ENCODE measurements at places on chromosomes 7 and 10.

DNA sequence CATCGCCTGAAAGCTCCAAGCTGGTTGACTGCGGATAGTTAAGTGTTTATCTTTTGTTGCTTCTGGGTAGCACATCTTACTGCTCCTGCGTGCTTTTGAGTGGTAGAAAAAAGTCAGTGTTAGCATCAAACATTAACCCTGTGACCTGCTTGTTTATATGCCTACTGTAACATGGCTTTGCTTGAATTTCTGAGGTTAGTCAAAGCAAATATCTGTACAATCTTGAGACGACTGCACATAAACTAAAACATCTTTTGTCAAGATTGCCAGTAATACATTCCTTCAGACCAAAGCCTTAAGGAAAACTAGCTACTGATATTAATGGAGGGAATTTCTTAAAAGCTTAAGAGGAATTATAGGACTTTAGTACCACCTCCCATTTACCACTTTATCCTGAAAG lies 163.7 kb downstream of the BAMBI start:
- no peak for DNase-seq

DNA sequence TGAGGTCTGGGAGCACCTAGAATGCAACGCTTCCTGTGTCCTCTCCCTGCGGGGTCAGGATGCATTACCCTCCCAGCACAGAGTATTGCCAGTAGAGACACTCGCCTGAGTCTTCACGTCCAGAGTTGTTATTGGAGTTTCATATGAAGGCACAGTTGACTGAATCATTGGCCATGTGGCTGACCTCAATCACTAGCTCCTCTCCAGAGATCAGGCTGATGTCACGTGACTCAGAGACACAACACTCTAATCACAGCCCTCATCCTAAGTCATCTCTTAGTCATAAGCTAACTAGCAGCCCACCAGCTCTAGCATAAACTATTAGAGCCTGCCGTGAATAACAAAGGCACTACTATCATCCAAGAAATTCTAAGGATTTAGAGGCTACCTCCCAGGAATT lies 107.8 kb downstream of the HECW1 start:
- no peak for DNase-seq

- DNase-seq, result no peak
Measured at GRCh38 chr10:111511751-111512150, 434.9 kb downstream of the ADRA2A start.

DNA sequence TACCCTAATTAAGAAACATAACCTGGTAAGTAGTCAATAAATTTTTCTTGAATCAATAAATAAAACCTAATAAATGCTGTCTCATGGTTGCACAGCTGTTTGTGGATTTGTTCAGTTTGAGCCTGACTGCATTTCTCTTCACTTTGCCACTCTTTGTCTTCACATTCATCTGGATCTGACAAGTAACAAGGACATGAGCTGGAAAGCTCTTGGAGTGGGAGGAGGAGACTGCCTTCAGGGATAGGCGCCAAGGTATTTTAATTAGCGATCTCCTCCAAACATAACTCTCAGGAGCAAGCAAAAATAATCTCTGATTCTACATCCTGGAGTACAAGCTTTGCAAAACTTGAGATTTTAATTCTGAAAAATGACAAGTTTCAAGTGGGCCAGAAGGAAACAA lies 251.0 kb downstream of the BMPER start:
- no peak for DNase-seq

- DNase-seq, result peak; percentile 85
Measured at GRCh38 chr7:26398427-26398755, 106.7 kb downstream of the SNX10 start.

- no peak for DNase-seq
Measured at GRCh38 chr10:70038923-70039322, 13.7 kb upstream of the MACROH2A2 start.

GRCh38 chr10:72034040-72034499 lies 54.3 kb downstream of the SPOCK2 start:
- DNase-seq, result no peak

DNA sequence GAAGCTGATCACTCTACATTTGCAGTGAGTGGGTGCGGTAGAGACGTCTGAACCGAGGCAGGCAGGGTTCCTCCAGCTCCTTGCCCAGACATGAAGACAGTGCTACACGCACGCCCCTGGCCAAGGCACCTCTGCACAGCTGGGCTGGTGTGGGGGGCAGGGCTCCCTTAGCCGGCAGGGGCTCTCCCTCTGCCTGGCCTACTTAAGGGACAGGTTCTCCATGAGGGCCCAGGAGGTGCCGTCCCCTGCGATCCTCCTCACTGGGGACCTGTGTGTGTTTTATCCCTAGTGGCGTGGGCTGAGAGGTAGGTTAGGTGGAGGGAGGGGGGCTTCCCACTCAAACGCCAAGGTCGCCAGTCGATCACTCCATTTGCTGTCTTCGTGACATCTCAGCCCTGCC lies 35.3 kb downstream of the IL15RA start:
- DNase-seq, result no peak

DNA sequence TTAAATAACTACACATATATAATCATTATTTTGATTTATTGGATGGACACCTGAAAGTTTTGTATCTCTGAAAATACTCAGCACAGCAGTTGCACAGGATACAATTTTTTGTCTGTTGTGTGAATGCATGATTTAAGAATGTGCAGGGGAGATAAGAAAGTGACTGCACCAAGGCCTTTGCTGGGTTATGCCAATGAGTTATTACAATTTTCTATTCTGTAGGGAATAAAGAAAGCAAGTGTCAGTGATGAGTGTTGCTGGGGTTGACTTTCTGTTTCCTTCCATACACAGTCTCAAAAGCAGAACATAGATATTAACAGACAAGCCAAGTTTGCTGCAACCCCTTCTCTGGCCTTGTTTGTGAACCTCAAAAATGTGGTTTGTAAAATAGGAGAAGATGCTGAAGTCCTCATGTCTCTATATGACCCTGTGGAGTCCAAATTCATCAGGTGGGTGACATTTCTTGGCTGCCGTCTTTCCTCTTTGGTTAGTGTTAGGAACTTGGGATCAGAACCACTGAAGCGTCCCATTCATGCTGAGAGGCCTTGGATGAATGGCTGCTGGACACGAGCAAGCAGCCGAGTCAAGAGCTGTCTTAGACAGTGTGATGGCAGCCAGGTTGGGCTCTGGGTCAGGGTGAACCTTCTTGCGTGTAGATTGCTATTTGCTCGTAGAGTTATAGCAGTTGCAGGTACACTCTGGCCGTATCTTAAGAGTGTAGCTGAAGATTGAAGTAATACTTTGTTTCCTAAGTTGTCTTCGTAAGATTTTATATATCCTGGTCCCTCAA lies 92.8 kb downstream of the DOCK1 start:
- no peak for DNase-seq

DNA sequence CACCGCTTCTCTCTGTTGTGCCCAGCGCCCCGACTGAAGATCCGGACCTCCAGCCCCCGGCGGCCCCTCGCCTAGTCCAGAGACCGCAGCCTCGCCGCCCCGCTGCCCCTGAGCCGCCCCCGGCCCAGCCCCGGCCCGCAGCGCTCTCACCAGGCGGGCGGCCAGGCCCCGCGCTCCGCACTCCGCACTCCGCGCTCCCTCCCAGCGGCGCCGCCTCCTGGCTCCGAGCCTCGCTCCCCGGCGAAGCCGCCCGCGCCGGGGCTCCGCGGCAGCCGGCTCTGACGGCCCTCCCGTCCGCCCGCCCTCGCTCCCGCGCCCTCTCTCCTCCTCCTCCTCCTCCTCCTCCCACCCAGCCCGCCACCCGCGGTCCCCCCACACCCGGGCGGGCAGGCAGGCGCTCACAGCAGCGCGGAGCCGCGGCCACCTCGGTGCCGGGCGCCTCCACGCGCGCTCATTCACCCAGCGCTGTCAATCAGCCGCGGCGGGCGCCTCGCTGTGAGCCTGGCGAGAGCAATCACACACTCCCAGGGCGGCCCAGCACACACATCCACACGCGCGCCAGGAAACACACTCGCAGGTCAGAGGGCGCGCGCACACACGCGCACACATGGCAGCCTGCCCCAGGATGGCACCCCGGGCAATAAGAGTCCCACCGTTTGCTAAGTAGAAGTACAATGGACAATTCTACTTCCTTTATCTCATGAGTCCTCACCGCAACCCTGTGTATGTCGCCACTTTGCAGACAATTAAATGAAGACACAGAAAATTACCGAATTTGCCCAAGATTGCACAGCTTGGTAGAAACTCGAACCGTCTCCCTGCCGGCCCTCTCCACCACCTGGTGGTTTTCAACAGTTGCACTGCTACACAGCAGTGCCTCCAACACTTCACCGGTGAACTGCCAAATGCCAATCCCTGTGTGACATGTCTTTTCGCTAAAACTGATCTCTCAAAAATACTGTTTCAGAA lies at the start of gene PRRT4:
TSS of gene PRRT4 (minus strand) at position 280 of the 969 bp plus-strand sequence.
- no peak for DNase-seq

DNA sequence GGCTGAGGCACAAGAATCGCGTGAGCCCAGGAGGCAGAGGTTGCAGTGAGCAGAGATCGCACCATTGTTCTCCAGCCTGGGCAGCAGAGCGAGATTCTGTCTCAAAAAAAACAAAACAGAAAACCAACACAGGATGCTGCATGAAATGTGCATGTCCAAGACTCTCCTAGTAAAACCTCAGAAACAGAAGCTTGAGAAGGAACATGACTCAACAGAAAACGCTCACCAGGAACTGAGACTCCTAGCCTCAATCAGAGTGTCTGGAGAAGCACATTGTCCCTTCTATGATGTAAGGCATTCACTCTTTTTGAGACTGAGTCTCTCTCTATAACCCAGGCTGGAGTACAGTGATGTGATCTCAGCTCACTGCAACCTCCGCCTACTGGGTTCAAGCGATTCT lies 168.3 kb downstream of the MYOF start:
- no peak for DNase-seq

GRCh38 chr10:116809483-116810119 lies 39.7 kb upstream of the ENO4 start:
- peak; percentile 35 for DNase-seq

DNA sequence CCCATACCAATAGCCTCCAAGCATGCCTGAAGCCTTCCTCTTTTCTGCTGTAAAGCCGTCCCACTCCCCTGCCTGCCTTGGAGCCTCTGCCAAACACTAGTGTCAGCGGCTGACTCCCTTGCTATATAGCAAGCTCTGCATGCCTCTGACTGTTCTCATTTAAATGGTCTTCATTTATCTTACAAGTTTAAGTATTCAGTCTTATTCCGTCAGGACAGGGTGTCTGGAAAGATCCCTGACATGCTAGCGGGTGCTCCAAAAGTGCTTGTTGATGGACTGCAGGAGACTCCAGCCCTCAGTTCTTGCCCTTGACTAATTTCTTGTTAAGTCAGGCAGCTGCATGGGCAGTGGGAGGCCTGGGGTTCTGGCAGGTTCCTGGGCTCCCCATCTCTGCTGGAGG lies 298.7 kb downstream of the GFRA1 start:
- no peak for DNase-seq

DNA sequence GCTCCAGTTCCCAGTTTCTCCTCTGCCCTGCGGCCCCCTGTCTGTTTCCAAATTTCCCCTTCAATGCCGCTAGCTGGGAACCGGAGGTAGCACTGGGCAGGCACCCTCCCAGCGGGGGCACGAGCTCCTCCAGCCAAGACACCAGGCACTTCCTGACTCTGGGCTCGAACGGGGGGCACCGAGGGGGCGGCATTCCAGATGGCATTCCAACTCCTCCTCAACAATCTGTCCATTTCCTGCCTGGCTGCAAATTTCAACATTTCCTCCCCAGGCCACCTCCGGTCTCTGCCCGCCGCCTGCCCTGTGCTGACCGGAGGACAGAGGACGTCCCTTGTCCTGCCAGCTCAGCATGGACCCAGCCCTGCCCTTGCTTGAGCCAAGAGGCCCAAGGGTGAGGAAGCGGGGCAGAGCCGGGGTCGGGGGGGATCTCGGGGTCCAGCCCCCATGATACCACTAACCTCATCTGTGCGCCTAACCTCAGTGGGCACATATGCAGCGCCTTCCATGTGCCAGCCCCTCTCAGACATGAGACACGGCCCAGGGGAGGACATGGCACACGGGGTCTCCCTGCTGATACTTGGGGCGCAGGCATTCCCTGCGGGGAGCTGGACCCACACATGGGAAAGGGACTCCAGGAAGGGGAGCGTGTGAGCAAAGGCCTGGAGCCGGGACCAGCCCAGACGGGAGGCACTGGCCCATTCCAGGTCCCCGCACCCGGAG lies 58.0 kb downstream of the PDGFA start:
- DNase-seq, result no peak

- no peak for DNase-seq
Measured at GRCh38 chr10:98172495-98172894, 38.0 kb downstream of the R3HCC1L start.

DNA sequence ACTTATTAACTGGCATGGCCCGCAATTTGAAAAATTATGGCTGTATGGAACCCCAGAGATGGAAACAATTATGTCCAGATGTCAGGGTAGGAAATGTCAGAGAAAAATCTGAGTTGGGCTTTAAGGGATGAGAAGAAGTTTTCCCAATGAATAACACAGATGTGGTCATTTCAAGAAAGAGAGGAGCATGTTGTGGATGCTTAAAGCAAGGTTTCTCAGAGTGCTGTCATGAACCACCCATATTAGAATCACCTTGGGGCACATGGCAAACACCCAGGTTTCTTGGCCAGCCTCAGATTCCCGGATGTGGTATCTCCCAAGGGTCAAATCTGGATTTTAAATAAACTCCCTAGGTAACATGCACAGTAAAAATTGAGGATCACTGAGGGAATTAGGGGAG lies 43.6 kb downstream of the LAMB4 start:
- DNase-seq, result no peak

DNA sequence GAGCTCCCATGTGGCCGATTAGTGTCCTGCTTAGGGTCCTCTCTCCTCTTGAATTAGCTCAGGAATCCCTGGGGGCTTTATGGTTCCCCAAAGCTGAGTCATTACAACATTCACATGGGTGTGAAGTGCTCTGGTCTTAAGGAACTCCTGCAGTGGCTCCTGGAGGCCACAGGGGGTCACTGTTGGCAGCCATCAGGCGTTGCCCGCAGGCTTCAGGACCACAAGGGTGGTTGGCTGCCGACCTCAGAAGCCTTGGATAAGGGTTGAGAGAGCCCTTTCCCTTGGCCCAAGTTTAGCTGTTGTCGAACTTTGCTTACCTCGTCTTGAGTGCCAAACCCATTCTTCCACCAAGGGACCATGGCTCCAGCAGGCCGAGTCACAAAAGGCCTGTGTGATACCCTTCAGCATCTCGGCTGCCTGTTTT lies 61.7 kb downstream of the SH2D4B start:
- peak; percentile 32 for DNase-seq

- DNase-seq, result no peak
Measured at GRCh38 chr7:96887426-96887825, 117.9 kb upstream of the DLX6 start.

DNA sequence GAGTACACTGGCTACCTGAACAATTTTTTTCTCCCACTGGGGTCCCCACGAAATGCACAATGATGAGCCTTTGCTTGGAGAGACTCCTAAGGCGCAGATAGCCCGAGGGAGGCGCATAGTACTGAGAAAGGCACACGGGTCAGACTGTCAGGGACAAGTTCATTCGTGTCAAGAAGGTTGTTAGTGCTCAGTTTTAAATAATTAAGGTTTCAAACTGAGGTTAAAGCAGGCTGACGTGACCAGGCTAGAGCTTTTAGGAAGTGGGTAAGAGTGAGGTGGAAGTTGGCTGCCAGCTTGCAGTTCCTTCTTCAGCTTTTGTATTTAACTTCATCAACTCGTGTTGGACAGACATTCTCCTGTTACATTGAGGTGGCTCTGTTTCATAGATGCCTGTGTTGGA lies 31.6 kb downstream of the RBM33 start:
- no peak for DNase-seq

- DNase-seq, result no peak
Measured at GRCh38 chr7:117347480-117347879, 24.6 kb upstream of the WNT2 start.

GRCh38 chr10:95196046-95196445 lies 2.0 kb downstream of the ACSM6 start:
- DNase-seq, result no peak
